Fibroblast of gingiva (primary cell): ENCODE measurements at places on chromosomes 2 and 18.
A peak's percentile ranks its signal among the peaks of the same experiment; 100 is the strongest.

DNA sequence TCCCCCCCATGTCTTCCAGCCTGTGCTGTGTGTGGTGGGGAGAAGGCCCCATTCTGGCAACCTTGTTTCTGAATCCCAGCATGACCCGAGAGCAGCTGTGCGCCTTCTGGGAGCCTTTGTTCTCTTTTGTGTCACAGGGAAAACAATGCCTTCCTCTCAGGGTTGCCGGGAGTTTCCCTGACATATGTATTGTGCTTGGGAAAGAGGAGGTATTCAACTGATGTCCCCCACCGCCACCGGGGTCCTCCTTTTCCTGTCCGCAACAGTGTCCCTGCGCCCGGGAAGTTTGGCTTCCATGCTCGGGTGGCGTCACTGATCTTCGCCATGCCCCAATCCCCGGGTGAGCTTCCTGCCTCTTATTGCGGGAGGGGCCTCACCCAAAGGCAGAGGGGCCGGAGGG is 77.5 kb upstream of the ASB18 start:
- DNase-seq, result no peak

GRCh38 chr2:86300496-86300895 is 36.9 kb downstream of the REEP1 start:
- no peak for DNase-seq

GRCh38 chr18:30439174-30439573 is 603.4 kb downstream of the DSC3 start:
- no peak for DNase-seq

DNA sequence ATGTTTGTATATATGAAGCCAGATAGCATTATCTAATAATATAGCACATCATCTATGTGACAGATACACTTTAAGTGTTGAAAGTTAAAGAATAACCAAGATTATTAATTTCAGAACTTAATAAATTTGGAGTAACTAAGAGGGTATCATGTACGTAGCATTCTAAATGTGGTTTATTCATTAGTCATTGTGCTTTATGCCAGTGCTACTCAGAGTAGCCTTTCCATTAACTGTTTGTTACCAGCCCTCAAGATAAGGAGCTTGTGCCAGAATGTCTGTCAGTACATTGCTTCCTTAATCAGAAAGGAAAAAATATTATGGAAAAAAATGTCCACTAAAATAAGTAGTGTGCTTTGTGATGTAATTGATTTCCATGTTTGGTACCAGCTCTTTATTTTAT is 94.9 kb upstream of the TWSG1 start:
- no peak for DNase-seq

GRCh38 chr18:49968644-49969309 is 155.4 kb upstream of the ACAA2 start:
- DNase-seq, result no peak

- DNase-seq, result no peak
Measured at GRCh38 chr2:28633204-28633603, 118.4 kb upstream of the PPP1CB start.

DNA sequence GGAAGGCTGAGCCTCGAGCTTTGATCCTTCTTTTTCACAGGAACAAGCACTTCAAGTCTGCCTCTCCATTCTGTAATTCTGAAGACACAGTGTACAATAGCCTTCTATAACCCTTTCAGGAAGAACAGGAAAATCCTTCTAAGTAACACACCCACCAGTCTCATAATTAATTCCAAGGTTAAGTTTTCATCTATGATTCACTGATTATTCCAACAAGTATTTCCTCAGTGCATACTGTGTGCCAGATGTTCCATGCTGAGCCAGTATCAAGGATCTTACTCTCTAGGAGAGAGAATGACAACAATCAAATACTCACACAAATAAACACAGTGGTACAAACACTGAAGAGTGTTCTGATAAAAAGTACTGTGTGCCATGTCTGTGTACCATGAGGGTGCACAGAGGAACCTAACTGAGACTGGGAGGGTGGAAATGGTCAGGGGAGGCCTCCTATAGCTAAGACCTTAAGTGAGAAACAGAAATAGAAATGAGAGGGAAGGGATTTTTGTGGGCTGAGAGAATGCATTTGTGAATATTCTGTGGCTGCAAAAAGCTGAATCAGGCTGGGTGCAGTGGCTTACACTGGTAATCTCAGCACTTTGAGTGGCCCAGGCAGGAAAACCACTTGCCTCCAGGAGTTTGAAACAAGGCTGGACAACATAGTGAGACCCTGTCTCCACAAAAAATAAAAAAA is 7.3 kb upstream of the MTLN start:
- peak; percentile 24 for DNase-seq

DNA sequence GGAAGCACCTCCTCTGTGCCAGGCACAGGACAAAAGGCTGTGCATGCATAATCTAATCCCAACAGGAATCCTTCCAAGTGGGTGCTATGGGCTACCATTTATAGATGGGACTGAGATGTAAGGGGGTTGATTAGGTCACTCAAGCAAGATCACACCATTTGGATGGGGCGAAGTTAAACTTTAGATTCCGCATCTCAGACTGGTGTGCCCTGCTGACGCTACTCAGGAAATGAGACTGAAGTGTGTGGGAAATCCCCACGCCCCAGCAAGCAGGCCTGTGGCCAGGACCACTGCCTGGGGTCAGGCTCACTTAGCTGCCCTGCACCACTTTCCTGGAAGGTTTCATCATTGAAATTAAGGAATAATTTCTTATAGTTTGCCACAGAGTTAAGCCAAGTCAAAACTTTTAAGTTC is 70.5 kb upstream of the PPP1CB start:
- no peak for DNase-seq
